NCI-H446 treated with DMSO at 0.1 percent for 48 hours (cell line): ENCODE measurements at places on chromosomes 1 and 21.

DNA sequence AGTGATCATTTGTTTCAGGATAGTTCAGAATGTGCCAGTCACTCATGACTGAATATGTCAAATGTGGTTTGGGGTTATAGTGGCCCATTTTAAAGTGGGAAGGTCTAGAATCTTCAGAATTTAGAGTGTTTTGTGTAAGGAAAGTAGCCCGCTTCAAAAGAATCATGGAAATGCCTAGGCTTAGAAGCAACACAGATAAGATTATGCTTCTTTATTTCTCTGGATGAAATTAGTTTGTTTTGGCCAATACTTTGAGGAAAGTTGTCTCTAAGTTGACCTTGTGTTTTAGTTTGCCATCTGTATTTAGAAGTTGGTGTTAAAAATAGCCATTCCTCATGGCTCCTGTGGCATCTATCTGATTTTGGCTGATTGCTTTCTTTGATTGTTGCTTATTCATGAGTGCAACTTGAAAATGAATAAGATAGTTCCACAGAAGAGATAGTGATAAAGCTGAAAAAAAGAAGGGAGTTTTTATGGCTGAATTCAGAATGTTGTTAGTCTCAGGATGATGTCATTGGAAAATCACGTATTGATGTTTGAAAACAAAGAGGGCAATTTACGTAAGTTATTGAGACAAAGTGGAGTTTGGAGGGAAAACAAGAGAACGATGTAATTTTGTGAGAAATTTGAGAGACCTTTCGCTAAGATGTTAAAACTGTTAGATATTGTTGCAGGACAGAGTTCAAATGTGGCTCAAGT lies 71.9 kb downstream of the PLA2G4A start:
- no peak for DNase-seq

DNA sequence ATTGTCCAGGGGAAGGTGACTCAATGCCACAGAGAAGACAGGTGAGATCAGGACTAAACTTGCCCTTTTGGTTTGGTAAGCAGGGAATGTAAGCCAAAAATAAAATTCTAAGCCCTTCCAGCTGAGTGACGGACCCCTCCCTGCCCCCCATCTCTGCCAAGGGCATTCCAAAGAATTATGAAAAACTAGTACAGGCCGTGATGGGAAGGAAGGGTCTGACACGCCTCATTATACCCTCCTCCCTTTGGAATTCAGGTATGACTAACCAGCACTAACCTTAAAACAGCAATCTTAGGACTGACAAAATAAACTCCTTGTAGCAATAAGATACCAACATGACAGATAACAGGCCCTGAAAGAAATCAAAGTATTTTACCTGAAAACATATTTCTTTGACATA lies 99.6 kb downstream of the GABPA start:
- DNase-seq = no peak

DNA sequence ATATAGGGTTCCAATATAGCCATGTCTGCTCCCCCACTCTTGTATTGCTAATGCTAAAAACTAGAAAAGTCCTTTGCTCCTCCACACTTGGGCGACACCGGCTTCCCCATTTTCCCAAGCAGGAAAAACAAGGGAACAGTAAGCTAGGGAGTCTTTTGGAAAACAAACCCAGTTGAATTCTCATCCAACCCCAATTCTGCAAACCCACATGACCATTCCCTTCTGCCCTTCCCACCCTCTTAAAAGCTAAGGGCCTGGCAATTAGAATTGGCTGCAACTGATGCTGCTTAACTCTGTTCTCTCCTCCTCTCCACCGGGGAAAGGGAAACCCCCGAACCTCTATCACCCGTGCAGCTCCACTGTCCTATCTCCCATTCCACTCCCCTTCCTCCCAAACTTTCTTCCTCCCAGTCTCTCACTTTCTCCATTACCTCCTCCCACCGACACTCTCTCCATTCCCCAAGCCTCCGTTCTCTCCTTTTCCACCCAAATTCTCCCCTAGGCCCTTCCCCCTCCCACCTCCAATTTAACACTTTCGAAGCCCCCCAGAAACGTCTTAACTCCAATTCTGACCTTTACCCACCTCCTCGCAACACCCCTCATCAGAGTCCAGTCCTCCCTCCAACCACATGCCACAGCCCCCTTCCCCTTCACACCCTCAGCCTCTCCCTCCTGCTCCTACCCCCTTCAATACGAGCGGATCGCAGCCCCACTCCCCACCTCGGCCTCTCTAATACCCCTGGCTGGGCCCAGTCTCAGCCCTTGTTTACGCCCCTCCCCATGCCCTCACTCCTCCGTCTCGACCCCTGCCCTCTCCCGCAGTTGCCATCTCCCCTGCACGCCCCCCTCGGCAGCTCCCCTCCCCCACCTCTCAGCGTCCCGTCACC lies 701 bp downstream of the DEDD start:
- no peak for DNase-seq

GRCh38 chr21:27301220-27301619 lies 334.3 kb upstream of the ADAMTS5 start:
- DNase-seq = no peak

DNA sequence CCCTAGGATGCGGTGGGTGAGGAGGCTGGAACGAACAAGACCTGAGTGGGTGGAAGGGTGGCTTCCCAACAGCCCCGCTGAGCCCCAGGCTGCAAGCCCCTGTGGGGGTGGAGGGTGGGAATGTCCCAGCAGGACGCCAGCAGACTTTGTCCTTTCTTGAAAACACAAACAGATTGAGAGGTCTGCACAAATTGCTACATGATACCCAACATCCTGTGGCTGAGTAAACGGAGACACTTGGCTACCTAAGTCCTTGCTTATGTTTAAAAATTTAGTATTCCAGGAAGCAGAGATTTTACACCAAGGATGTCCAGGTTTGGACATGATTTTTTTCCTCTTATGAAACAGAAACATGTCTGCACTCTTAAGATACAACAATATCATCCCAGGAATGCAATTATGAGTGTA lies 11.8 kb upstream of the F3 start:
- no peak for DNase-seq

DNA sequence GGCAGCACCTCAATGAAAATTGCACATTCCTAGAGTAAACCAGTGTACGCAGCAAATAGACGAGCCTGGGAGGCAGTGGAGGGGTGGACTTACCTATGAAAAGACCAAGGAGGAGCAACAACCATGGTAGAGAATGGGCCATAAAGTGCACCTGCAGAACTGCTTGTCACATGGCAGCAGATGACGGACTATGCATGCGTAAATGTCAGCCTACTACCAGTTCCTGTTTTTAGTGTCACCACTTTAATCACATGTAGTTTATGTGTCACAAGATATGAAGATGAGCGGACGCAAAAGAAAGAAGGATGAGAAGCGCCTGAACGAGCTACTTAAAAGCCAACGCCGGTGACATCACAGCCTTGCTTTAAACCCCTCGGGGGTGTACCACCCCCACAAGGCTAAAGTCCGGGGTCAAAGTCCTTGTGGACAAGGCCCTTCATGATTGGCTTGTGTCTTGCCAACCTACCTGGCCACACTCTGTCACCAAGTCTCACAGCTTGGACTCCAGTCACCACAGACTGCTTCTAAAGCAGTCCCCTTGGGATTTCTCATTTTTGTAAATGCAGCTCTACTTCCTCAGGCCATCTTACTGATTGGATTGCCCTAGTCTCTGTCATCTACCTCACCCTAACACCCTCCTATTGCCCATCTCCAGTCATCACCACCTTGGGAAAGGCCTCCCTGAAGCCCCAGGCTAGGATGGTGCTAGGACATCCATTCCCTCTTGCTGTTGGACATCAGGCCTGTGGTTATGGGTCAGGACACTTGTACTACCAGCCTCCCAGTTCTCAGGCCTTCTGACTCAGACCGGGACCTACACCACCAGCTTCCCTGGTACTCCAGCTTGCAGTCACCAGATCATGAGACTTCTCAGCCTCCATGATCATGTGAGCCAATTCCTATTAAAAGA lies 6.0 kb upstream of the LY9 start:
- DNase-seq = no peak

DNA sequence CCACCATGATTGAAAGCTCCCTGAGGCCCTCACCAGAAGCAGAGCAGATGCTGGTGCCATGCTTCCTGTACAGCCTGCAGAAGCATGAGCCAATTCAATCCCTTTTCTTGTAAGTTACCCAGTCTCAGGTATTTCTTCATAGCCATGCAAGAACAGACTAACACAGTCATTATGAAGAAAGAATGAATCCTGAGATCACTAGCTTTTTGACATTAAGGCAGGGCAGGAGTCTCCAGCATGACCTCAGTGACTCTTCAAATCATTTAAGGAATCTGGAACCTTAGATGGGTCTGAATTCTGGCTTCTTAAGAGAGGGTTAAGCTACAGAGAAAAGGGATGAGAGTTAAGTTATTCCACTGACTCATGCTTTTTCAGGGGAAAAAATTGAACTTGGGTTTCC lies 79.0 kb downstream of the PTPN14 start:
- no peak for DNase-seq

DNA sequence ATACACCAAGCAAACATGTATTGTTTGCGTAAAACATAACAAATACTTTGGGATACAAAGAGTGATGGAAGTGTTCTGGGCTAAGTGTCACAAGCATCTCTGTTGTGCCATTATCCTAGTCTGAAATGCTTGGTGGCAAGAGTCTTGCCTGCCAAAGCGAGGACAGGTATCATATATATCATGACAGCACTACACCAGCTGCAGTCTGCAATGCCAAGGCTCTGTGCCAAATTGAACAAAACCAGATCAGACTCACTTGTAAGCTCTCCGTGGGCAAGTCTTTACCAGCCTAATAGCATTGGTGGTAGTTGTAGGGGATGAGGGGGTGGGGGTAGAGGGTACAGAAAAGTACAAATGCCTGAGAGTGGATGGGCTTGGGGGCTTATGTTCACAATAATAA lies 119.2 kb downstream of the RWDD3 start:
- DNase-seq = no peak

GRCh38 chr1:84940481-84940880 lies 47.5 kb upstream of the LPAR3 start:
- no peak for DNase-seq

GRCh38 chr1:23169727-23170335 lies 1.2 kb upstream of the LUZP1 start:
- peak; percentile 92 for DNase-seq

DNA sequence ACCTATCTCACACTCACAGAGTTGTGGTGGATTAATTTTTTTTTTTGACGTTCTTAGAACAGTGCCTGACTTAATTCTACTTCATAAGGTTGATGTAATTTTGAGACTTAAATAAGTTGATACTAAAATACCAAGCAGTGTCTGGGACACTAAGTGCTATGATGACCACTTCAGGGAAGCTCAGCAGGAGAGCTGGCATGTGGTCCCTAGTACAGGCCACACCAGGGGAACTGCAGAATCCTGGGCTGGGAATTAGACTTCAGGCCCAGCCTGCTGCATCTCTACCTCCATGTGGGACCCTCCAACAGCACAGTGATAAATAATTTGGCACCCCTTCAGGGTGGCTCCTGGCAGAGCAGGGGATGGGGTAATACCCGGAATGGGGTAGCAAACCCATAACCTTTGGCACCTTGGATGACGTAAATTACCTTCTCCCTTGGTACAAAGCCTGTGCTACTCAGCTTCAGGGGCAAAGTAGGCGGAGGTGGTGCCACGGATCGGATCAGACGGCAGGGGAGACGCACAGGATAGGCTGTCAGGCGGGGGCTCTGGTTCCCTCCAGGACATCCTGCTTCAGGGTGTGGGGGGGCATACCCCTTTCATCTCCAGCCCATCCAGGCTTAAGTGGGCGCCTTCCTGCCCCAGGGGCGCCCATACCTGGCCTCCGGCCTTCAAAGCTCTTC lies 4.8 kb downstream of the MFSD2A start:
- no peak for DNase-seq

DNA sequence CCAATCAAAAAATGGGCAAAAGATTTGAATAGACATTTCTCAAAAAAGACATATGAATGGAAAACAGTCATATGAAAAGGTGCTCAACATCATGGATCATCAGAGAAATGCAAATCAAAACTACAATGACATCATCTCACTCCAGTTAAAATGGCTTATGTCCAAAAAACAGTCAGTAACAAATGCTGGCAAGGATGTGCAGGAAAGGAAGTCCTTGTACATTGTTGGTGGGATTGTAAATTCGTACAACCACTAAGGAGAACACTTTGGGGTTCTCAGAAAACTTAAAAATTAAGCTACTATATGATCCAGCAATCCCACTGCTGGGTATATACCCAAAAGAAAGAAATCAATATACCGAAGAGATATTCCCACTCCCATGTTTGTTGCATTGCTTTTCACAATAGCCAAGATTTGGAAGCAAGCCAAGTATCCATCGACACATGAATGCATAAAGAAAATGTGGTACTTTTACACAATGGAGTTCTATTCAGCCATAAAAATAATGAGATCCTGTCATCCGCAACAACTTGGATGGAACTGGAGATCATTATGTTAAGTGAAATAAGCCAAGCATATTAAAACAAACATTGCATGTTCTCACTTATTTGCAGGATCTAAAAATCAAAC lies 17.9 kb downstream of the GBP5 start:
- peak; percentile 98 for DNase-seq

- no peak for DNase-seq
Observed at GRCh38 chr1:41622859-41623732, 138.6 kb upstream of the EDN2 start.

GRCh38 chr1:21570885-21571284 lies 61.7 kb downstream of the ALPL start:
- DNase-seq = no peak

DNA sequence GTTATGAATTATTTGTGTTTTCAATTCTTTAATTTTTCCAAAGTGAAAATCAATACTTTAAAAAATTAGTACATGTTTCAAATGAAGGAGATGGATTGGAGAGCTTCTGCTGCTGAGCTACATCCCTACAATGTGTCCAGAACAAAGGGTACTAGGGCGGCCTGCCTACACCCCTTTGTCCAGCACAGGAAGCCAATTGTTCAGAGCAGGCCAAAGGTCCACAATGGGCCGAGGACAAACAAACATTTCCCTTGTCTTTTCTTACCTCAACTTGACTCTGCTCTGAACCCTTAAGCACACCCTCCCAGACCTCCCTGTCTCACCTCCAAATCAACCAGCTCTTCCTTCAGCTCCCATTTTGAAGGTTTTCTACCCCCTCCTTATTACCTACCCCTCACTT lies 39.4 kb upstream of the CAMK1G start:
- no peak for DNase-seq

- peak; percentile 35 for DNase-seq
Observed at GRCh38 chr1:180482425-180483275, 19.7 kb downstream of the ACBD6 start.
